NCI-H1105 treated with DMSO at 0.1 percent for 48 hours (cell line): ENCODE measurements at places on chromosomes 16 and 17.

DNA sequence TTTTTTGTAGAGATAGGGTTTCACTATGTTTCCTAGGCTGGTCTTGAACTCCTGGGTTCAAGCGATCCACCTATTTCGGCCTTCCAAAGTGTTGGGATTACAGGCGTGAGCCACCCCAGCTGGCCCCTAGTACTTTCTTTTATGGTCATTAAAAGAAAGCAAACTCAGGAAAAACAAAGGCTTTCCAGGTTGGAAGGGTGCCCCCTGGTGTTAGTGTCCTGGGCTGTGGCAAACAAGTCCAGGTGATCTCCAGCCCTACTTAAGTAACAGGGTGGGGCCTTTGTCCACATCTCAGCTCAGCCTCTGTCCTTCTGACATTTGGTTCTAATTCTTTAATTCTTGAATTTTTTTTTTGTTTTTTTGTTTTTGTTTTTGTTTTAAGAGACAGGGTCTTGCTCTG lies 6.9 kb downstream of the IGFBP4 start:
- DNase-seq = peak; percentile 16

DNA sequence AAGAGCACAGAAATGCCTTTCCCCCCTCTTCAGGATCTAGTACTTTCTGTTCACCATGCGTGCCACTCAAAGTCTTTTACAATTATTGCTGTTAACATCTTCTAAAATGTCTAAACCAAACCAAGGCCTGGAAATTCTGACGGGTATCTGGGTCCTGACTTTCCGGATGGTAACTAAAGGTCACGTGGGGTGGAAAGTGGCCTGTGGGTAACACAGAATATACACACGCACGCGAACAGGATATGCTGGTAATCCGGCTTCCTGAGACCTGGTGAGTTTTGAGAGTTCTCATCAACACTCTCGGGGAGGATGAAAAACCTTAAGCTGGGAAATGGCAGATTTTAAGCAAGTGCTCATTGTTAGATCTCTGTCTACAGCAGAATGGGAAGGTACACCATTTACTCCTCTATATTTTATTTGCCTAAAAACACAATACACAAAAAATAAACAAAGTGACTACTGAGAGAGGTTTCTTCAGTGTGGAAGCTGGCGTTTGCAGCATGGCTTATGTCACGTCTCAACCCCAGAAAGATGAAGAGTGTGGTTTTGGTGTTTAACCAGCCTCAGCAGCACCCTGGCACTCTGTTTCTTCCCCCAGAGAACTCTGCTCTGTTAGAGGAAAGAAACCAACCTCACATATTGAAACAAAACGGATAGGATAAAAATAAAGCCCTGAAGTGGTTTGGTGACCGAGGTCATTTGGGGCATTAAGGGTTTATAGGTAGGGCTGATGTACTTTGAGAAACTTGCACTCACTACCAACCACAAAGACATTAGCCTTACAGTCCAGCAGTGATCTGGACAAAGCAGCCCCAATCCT lies 37.3 kb downstream of the SMG6 start:
- no peak for DNase-seq

GRCh38 chr17:15934866-15935265 lies 10.1 kb upstream of the ADORA2B start:
- DNase-seq = no peak

DNA sequence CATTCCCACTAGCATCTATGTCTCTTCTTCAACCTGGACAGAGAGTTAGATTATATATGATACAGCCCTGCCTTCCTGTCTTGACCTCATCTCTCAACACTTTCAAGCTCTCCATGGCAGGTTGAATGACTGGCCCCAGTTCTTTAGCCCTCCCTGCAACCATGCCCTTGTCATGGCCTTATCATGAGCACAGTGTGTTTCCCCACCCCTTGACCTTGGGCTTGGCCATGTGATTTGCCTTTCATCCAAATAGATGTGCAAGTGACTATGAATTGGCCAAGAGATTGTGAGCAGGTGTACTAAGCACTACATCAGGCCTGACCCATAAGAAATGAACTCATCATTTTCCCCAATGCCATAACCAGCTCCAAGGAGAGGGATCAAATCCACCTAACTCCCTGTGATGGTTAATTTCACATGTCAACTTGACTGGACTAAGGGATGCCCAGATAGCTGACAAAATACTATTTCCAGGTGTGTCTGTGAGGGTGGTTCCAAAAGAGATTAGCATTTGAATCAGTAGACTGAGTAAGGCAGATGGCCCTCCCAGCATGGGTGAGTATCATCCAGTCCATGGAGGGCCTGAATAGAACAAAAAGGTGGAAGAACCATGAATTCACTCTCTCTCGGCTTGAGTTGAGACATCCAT lies 97.4 kb downstream of the SLC39A11 start:
- DNase-seq = no peak

- peak; percentile 40 for DNase-seq
Measured at GRCh38 chr16:10617662-10618420, 37.4 kb upstream of the EMP2 start.

DNA sequence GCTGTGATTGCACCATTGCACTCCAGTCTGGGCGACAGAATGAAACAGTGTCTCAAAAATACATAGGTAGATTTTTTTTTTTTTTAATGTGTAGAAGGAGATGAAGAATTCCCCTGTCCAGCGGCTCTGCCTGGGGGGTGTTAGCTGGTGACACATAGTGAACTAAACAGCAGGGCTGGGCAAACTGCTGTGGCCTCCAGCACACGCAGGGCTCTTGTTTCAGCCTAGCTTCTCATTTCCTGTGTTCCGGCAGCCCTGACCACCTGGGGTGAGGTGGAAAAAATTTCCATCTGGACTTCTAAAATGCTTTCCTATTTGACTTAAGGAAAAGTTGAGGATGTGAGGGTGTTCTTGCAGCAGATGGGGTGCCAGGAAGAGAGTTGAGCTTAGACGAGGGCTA lies 33.3 kb upstream of the RGS9 start:
- no peak for DNase-seq
